Activated CD4-positive, alpha-beta T cell treated with anti-CD3 and anti-CD28 coated beads, Interleukin-10, Interleukin-2, amounts not matched to agents 100 ng/mL and 50 ng/mL, durations not matched to agents 16 hours and 8 hours (primary cell): ENCODE measurements at places on chromosomes 2 and 18.

DNA sequence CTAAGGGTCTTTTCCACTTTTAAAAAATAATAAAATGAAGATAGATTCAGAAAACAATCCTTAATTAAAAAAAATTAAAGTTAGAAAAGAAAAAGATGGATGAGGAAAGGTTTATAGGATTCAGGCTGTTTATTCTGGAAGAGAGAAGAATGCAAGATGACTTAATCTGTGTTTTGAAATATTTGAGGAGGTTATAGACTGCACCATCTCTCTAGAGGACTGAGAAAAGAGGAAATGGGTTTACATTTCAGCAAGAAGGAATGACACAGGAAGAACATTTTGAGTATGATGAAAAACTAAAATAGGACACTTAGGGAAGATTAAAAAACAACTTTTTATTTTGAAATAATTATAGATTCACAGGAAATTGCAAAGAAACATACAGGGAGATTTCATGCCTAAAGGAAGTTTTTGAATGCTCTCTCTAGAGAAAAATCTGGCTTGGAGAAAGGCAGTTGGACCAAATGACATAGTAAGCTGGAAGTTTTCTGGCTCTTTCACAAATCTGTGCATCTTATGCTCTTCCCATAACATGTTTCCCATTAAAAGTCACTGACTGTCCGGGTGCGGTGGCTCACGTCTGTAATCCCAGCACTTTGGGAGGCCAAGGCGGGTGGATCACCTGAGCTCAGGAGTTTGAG lies 75.0 kb downstream of the CERS6 start:
- no peak for DNase-seq

GRCh38 chr2:380772-381171 lies 92.9 kb upstream of the ALKAL2 start:
- no peak for DNase-seq

DNA sequence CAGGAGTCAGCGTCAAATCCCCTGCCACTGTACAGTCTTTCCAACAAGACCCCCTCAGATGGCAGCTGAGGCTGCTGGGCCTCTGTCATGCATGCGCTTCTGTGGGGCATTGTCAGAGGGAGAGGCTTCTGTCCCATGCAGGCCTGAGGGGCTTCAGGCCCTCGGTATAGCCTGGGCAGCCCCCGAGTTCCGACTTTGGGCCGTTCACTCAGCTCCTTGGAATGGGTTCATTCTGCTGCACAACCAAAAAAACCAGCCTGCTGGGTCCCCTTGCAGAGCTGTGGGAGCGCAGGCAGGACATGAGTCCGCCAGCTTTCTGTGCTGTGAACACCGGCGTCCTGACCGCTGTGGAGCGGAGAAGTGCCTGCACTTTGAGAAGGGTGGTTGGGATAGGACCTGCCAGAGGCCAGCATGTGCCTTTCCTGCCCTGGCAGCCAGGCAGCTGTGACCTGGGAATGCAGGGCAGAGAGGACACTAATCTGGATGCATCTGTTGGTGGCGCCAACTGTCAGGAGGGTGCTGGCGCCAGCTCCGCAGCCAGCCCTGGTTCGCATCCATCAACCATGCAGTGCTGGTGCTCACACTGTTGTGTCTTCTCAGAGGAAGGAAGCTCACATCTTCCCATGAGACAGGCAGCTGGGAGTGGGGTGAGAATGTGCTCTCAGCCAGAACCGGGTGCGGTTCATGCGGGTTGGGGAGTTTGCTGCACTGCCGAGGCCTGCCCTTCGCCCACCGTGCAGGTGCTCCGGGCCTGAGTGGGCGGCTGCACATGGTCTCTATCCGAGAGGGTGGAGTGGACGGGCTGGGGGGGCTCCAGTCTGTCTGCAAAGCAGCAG lies 14.3 kb downstream of the ARHGEF4 start:
- DNase-seq: no peak

- no peak for DNase-seq
Measured at GRCh38 chr2:37880551-37880950, 44.5 kb upstream of the RMDN2 start.

GRCh38 chr18:46628206-46628605 lies 28.8 kb downstream of the LOXHD1 start:
- DNase-seq: no peak

- DNase-seq: peak; percentile 75
Measured at GRCh38 chr2:204842661-204843485, 297.6 kb downstream of the PARD3B start.

DNA sequence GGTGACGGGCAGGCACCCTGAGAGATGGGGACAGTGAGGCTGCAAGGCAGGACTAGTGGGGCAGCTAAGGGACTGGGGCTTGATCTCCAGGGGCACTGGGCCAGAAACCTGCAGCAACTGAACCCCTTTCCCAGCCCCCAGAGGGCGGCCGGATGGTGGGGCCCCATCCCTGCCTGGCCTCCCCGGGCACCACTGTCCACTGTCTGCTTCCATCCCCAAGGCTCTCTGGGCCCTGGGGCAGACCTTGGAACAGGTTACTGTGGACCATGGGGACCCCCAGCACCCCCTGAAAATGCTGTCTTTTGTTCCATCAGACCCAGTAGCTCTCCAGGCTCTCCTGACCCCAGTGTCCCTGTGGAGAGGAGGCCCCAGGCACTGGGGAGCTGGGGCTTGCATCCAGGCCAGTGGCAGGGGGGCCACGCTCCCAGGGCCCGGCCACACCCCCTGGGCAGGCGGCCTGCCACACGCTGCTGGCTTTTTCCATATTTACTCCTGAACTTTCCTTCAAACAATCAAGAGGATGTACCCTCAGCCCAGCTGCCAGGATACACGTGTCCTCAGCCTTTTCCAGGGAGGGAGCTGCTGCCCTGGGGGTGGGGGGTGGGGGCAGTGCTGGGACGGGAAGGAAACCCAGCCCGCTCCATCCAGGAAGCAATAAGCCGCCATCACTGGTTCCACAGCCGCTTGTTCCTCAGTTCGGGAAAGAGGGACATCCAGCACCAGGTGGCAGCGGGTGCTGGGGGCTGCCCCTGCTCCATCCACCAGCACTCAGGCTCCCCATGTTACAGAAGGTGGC lies 102.3 kb upstream of the ODC1 start:
- DNase-seq: no peak
